ENCODE measurements at places on chromosomes 13 and 19.

GRCh38 chr19:14449321-14449720 is 16.2 kb downstream of the PKN1 start:
- DNase-seq = no peak

- peak; percentile 81 for DNase-seq
These were observed 25.4 kb upstream of the GPR12 start for GRCh38 chr13:26785838-26786630.

DNA sequence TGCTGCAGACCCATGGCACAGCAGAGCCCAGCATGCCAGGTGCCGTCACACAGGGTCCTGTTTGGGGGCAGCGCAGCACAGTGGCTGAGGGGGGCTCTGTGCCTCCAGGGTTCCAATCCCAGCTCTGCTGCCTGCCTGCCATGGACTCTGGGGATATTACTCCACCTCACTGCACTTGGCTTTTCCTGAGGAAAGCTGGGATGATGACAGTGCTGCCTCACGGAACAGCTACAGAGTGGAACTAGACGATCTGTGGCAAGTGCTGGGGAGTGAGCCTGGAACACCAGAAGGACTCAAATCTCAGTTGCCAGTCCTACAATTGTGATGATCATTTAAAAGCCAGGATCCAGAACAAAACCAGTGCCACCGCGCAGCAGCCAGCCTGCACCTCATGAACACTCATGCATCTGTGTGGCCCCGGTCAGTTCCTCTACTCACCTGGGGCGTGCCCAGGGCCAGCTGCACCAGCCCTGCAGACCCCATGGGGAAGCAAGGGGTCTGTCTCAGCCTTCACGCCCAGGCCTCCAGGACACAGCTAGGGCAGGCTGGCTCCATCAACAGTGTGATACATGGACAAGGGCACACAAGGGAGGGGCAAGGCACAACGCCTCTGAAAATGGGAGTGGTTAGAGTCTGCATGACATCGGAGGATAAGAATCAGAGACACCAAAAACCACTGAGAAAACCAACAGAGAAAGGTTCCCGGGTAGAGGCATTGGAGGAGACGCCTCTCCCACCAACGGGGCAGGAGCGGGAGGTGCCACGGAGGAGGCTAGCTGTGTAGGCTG is 55.2 kb downstream of the ATP7B start:
- DNase-seq = peak; percentile 68

- no peak for DNase-seq
These were observed 92.7 kb downstream of the SUCLA2 start for GRCh38 chr13:47908197-47908902.

DNA sequence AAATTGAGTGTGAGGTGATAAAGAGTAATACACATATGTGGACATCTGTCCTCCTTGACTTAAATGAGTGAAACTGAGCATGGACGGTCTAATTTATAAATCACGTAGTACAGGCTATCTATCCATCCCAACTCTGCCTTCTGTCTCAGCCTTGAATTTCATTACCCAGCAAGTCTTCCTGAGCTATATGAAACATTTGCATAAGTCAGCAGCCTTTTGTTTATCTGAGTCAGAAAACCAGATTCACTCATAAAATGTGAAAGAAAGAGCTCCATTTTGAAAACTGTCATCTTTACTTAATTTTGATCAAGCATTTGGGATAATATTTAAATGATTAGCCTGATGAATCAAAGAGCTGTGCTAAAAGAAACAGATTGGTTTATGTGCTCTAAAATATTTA is 197.9 kb downstream of the LHFPL6 start:
- DNase-seq = no peak

- no peak for DNase-seq
These were observed 6.7 kb downstream of the SIGLEC11 start for GRCh38 chr19:49954092-49954829.

DNA sequence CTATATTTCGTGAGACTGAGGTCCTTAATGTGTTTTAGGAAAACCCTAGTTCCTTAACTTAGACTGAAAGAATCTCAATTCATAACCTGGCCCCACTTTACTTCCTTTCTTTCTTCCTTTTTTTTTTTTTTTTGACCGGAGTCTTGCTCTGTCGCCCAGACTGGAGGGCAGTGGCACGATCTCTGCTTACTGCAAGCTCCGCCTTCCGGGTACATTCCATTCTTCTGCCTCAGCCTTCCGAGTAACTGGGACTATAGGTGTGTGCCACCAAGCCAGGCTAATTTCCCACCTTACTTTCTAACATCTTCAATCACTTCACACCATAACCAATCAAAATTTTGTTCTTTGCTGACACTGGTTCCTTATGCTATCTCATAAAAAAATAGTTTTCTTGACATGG is 2097.0 kb downstream of the PCDH9 start:
- DNase-seq = no peak

DNA sequence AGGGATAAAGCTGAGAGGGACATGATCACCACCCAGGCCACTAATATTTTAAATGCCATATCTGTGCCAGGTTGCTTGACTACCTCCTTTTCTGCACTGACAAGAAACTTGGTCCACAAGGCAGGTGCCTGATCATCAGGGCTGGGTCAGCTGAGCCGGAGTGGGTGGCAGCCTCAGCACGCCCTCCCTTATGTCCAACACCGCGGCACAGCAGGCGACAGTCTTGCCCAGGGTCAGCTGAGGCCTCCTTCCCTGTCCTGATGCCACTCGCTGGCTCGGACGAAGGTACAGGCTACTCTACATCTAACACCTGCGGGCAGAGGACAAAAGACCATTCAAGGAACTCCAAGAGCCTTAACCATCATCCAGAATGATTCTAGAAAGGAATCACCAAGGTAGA is 16.9 kb downstream of the ZC3H4 start:
- DNase-seq = no peak

GRCh38 chr13:74004109-74004508 is 130.1 kb downstream of the KLF12 start:
- no peak for DNase-seq

GRCh38 chr13:80654638-80655249 is 313.8 kb upstream of the SPRY2 start:
- DNase-seq = peak; percentile 2

DNA sequence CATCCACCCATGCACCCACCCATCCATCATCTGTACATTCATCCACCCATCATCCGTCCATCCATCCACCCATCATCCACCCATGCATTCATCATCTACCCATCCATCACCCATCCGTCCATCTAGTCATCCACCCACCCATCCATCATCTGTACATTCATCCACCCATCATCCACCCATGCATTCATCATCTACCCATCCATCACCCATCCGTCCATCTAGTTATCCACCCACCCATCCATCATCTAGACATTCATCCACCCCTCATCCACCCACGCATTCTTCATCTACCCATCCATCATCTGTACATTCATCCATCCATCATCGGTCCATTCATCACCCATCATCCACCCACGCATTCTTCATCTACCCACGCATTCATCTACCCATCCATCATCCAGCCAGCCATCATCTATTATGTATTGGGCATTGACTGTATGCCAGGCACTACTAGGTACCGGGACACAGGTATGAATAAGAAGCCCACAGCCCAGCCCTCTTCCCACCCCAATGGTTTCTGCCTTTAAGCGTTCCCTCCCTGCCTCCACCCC is 16.7 kb upstream of the GALP start:
- DNase-seq = no peak

DNA sequence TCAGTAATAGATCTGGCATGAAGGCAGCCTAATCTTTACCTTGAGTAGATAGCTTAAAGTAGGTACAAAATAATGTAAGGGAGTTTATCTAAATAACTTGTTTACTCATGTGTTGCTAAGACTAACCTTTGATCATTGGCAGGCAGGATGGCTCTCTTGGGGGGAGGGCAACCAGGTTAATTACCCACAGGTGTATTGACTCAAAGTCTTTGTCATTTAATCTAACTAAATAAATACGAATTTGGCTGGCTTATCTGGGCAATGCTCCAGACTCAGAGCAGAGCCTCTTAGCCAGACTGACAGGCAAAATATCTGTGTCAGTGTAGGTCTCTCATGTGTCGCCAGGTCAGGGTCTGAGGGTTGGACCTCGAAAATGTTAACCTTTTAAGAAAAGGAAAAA is 283.4 kb upstream of the KLHL1 start:
- DNase-seq = no peak

- DNase-seq = no peak
These were observed 53.4 kb downstream of the GPC6 start for GRCh38 chr13:93279982-93280381.

- DNase-seq = no peak
These were observed 62.6 kb downstream of the STK24 start for GRCh38 chr13:98514288-98514687.

DNA sequence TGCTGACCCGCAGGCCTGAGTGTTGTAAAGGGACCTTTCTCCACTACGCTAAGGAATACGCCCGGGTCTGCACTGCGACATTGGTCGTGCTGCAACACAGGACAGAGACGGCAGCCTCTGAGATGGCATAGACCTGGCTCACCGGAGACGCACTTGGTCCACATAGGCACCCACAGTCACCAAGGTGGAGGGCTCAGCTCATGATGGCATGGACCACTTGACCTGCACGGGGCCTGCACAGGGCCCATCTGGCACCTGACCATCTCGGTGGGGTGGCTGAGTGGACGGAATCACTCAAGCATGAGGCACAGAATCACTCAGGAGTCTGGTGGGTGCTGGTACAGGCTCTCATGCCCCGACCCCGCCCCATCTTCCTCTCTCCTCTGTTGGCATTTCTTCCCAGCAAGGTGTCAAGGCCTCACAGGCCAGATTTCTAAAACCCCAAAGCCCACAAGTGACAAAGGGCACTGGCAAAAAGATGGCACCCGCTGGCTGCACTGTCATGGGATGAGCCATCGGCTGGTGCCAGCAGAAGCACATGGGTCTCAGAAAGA is 45.9 kb downstream of the TSHZ3 start:
- DNase-seq = no peak

- no peak for DNase-seq
These were observed 106.1 kb upstream of the MIR17HG start for GRCh38 chr13:91241221-91241933.

DNA sequence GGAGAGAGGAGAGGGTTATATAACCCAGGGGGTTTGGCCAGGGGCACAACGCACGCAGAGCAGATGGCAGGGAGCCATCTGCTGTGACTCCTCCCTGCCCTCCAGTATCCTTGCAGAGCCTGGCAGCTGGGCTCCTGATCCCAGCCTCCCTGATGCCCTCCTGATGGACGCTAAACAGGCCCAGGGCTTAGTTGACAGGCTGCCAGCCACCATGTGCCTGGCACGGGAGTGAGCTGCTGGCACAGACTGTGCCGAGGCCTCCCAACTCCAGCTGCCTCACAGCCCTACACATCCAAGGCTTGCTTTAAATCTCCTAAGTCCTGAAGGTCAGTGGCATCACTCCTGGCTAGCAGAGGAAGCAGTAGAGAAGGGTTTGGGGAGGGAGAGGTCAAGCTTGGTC is 16.7 kb downstream of the SYDE1 start:
- DNase-seq = peak; percentile 65

DNA sequence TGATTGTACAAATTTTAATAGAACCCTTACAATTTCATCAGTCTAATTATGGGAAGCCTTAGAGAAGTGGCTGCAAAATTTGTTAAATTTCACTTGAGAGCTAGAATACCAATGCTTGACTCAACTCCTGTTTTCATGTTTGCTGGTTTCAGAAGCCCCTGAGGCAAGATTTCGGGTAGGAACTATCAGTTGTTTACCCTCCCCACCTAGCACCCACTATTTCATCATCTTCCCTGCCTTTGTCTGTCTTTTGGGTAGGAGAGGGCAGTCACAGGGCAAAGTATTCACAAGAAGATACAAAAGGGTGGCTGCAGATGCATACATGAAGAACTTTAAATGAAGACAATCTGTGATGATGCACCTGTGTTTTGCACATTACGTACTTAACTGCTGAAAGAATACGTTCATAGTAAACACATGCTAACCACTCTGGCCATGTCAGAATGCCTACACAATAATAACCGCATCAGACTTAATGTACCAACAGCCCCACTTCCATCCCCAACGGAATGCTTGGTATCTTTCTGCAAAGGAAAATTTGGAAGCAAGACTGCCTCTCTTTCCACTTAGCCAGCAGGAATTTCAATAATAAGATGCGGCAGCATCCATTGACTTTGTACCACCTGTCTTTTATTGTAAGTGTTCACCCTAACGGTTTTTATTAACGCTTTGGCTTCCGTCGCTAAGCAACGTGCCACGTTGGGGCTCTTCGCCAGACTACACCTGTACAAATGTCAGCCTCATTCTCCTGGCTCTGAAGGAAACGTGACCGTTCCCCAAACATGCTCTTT is 30.4 kb downstream of the TPT1 start:
- DNase-seq = no peak

DNA sequence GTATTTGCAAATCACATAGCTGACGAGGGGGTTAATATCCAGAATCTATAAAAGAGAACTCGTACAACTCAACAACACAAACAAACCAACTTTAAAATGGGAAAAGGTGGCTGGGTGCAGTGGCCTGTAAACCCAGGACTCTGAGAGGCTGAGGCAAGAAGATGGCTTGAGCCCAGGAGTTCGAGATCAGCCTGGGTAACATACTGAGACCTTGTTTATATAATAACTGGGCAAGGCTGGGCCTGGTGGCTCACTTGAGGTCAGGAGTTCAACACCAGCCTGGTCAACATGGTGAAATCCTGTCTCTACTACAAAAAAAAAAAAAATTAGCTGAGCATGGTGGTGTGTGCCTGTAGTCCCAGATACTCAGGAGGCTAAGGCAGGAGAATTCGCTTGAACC is 21.8 kb upstream of the TM6SF2 start:
- no peak for DNase-seq

GRCh38 chr19:55454787-55455243 is 6.6 kb downstream of the ISOC2 start:
- DNase-seq = no peak

DNA sequence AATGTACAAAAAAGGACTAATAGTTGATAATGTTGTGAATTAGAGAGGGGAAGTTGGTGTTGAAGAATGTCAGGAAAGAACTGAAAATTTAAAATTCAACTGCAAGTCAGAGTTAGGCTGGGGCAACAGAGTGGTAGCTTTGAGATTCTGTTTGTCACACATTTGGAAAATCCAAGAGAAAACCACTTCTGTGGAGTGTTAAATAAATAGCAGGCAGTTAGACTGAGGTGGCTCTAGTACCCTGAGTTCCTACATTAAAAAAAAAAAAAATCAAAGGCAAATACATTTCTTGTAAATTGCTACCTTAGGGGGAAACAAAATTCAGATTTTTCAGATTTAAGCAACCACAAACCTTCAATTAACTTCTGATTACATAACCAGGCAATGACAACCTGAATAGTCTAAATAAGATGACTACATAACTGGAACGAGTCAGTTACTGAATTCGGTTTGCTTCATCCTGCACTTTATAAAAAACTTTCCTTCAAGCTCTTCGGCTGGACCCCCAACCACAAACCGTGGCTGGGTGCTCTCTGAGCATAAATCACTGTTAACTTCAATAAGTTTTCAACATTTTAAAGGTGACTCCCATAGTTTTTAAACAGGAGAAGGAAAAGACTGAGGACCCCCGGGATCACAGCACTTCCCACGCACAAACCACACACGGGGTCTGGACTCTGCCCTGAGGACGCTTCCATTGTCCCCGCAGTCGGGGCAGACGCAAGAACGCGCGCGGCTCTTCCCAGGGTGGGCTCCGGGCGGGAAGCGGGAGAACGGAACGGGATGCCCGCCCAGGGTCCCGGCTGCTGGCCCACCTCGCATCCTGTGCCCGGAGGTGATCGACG is 725 bp downstream of the ZNF682 start:
- no peak for DNase-seq

GRCh38 chr19:7421941-7422744 is 66.7 kb downstream of the PEX11G start:
- no peak for DNase-seq

GRCh38 chr19:6708346-6708745 is 12.1 kb downstream of the C3 start:
- no peak for DNase-seq
